Epithelial cell of proximal tubule (primary cell): ENCODE measurements at places on chromosomes 1 and 21.

GRCh38 chr1:227945891-227946623 is 1.7 kb downstream of the WNT9A start:
- DNase-seq, result peak; percentile 20

GRCh38 chr1:205319081-205320018 is 2.2 kb downstream of the NUAK2 start:
- peak; percentile 52 for DNase-seq

- DNase-seq, result no peak
These were observed 29.4 kb downstream of the CLDN14 start for GRCh38 chr21:36450511-36450910.

DNA sequence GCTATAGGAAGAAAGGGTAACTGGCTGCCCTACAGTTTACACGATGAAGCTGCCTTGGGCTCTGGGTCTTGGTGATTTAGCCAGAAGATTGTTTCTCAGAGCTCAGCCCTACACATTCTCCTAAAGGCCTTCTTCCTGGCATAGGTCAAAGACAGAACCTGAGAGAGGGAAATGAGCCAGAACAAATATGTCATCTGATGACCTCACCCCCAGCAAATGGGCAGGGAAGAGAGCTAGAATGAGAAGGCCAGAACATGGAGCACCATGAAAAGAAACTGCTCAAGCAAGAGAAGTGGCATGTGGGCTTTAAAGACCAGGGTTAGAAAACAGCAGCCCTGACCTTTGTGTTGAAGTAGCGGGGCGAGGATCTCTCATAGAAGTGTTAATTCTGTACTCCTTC is 5.5 kb upstream of the ILDR2 start:
- DNase-seq, result peak; percentile 45

GRCh38 chr1:155145491-155145890 is 5.2 kb upstream of the DPM3 start:
- DNase-seq, result no peak

DNA sequence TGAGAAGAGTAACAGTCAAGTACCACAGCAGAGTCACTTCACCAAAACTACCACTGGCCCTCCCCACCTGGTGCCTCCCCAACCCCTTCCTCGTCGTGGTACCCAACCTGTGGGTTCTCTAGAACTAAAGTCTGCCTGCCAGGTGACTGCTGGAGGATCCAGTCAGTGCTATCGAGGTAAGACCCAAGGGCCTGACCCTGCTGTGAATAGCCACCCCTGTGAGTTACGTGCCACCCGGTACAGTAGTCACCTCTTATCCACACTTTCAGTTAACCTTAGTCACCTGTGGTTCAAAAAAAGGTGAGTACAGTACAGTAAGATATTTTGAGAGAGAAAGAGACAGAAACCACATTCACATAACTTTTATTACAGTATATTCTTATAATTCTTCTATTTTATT is 16.5 kb downstream of the TTF2 start:
- no peak for DNase-seq

DNA sequence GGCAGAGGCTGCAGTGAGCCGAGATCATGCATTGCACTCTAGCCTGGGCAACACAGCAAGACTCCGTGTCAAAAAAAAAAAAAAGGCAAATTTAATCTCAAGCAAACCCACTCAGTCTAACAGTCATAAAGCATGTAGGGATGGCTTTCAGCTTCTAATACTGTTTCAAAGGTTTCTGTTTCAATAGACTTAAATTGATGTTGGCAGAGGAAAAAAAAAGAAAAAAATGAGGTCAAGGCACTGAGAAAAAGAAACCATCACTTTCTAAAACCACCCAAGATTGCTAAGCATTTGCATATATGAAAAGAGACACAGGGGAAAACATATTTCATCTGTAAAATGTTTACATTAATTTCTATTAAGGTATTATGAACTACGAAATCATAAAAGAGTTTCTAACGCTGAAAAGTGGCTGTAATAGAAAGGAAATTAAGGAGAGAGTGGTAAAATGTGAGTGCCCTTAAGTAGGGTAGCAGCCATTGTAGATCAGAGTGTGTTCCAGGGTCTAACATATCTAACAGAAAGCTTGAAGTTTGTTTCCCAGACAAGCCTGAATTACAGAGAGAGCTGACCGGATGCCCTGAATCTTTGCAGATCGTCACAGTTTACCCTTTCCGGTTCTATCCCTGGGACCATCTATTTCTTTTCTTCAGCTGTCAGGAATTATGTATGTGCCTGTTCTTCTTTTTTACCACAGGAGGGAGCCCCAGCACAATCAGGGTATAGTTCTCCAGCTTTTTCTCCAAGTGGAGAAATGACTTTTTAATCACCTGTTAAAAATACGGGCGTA is 70.0 kb downstream of the PLD5 start:
- no peak for DNase-seq

GRCh38 chr21:42263591-42264131 is 44.7 kb downstream of the ABCG1 start:
- DNase-seq, result no peak

- DNase-seq, result no peak
These were observed 704 bp upstream of the CRABP2 start for GRCh38 chr1:156705918-156706656.

DNA sequence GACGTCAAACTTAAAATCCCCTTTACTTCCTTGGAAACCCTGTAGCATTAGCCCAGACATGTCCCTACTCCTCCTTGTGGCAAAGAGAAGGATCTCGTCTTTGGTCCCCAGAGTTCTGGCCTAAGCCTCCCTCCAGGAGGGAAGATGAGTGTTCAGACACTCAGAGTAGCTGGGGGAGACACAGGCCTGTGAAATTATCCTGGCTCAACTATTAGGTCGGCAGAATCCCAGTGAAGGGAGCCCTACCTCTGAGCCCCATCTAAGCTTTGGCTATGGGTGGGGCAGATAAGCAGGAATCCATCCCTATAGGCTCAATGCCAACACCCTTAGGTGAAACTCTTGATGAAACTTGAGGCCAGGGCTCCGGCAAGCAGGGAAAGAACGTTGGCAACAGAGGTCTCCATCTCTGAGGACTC is 1.7 kb upstream of the SFN start:
- DNase-seq, result no peak

GRCh38 chr1:199292896-199293295 is 654.1 kb downstream of the PTPRC start:
- no peak for DNase-seq

- no peak for DNase-seq
These were observed 137.1 kb downstream of the DPYD start for GRCh38 chr1:97783751-97784150.

- DNase-seq, result no peak
These were observed at the start of gene RAB13 for GRCh38 chr1:153985941-153986761. TSS of gene RAB13 (minus strand) at chr1:153986339. CDS start at chr1:153986236, 103 bp downstream.

DNA sequence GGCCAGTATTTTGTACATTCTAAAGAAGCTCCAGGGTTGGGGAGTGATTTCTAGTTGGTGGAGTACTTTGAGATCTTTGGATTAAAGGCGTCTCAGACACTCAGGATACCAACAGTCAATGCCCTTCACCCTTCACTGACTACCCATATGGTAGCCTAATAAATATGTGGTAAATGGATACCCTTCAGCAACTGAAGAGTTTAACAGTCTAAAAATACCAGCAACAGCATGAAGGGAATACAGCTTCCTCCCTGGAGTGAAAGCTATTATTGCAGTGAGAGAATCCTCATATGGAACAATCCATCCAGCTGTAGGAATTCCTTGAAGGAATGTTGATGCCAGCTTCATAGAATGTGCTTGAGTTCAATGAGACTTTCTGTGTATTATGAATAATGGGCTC is 26.8 kb downstream of the DNAJC11 start:
- no peak for DNase-seq

DNA sequence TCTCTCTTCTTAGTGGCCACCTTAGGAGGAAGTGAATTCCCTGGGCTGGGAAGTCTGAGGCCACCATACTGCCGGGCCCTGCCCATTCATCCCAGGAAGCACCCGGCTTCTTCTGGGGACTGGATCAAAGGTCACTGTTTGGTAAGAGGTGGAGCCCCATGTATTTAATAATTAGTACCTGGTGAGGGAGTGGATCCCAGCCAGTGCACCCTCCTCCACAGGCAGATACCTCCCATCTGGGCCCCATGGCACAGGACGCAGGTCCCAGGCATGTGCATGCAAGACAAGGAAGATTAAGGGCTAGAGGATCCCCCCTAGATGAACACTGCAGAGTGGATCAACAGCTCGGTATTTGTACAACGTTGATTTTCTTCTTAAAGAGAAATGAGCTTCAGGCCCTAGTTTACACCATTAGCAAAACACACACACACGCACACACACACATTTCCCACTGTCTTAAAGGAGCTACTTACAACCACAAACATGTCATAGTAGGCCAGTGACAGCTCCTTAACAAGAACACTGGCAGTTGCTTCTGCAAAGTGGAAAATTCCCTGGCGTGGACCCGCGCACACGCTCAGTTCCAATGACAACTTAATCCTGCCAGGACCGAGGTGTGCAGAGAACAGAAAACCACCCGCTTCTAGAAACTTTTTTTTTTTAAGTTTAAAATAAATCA is 90.7 kb downstream of the MRPL37 start:
- DNase-seq, result no peak

GRCh38 chr1:38444311-38444710 is 397.7 kb upstream of the POU3F1 start:
- DNase-seq, result no peak

GRCh38 chr1:31782421-31783410 is 18.6 kb upstream of the ADGRB2 start:
- DNase-seq, result no peak

DNA sequence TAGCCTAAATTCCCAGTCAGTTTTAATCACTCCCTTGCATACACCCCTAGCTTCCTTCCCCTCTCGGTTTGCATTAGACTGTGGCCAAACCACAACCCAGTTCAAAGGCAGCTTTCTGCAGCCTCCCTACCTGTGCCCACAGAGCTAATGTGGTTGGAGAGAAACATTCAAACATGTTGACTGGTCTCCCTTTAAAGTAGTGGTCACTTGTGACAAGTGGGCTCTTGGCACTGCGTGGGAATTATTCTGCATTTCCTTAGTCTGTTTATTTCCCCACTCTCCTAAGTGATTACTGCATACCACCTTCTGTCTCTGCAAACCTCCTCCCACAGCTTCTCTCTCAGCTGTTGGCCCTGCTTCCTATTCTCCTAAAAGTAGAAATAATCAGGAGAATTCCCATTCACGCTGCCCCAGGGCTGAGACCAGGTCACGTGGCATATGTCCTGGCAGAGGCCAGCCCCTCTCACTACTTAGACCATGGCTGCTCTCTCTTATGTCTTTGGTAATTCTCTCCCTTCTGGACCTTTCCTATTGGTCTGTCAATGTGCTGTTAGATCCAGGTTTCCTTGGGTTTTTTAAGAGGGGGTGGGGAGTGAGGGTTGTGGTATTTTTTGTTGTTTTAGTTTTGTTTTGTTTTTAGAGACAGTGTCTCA is 38.4 kb upstream of the CD101 start:
- DNase-seq, result no peak

DNA sequence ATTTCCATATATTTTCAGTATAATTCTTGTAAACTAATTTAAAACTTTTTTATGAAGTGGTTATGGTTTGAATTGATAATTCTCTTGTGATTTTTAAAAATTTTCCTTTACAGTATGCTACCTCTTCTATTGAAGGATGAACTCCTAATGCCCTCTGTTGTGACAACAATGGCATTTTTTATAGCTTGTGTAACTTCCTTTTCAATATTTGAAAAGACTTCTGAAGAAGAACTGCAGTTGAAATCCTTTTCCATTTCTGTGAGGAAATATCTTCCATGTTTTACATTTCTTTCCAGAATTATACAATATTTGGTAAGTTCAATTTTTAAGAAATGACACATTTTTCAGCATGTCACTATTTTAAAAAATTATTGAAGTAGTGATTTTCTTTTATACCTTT is 61.4 kb downstream of the ALG6 start:
- no peak for DNase-seq

GRCh38 chr21:46604975-46605766 is at the start of gene S100B:
TSS of gene S100B (minus strand) at chr21:46605082. CDS start at chr21:46602415, 2,667 bp downstream.
- no peak for DNase-seq

- no peak for DNase-seq
These were observed 39.5 kb downstream of the TRIM11 start for GRCh38 chr1:228366866-228367741.

GRCh38 chr1:2152954-2153353 is 41.6 kb downstream of the FAAP20 start:
- DNase-seq, result no peak

DNA sequence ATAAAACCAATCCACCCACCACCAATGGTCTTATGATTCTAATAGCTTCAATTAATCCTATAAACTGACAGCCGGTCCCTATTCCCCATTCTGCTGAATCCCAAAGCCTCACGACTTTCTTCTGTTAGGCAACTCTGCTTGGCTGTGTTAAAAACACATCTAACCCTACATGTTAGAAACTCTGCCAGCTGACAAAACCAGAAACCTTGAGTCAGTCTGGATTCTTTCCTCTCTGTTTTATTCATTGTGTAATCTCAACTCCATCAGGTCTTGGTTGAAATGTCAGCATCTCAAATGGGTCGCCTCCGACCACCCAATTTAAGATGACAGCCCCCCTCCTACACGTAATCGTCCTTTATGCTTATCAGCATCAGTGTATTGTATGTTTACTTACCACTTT is 312.1 kb downstream of the DISC1 start:
- DNase-seq, result no peak

GRCh38 chr1:26160527-26161414 is 1.9 kb downstream of the FAM110D start:
- DNase-seq, result no peak

- DNase-seq, result no peak
These were observed 83.6 kb upstream of the COL6A1 start for GRCh38 chr21:45898028-45898350.

DNA sequence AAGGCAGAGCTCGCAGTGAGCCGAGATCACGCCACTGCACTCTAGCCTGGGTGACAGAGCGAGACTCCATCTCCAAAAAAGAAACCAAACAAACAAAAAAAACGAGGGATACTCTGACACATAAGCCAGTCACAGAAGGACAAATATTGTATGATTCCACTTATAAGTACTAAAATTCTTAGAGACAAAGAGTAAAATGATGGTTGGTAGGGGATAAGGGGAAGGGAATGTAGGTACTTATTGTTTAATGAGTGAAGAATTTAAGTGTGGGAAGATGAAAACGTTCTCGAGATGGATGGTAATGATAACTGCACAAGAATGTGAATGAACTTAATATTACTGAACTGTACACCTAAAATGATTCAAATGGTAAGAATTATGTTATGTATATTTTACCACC is 66.7 kb upstream of the GUCA2A start:
- no peak for DNase-seq

DNA sequence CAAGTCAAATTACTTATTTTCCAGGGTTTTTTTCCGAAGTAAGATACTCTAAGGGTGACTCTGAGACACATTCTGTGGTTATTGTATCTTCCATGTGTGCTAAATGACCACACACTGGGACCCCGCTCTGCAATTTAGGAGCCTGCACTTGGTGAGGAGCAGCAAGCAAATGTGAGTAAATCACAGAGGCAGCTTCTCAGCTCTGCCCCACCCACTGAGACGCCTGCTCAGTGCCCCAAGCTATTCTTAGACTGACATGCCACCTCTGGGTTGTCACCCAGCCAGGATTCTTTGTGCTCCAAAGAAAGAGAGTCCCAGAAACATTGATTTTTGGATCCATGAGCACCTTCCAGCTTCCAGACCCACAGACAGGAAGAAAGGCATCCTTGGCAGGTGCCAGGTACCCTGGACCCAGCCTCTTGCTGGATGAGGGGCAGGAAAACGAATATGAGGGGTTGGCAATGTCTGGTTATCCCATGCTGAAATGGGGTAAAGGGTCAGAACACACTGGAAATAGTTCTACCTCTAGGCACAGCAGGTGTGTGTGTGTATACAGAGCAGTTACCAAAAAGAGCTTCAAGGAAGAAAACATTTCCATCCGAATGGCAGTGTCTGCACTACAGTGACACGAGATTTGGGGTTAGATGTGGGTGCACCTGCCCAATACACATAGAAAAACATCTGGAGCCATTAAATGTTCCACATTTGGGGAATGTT is 41.2 kb downstream of the TNR start:
- DNase-seq, result no peak
